ENCODE measurements at places on chromosomes 6 and 20.

DNA sequence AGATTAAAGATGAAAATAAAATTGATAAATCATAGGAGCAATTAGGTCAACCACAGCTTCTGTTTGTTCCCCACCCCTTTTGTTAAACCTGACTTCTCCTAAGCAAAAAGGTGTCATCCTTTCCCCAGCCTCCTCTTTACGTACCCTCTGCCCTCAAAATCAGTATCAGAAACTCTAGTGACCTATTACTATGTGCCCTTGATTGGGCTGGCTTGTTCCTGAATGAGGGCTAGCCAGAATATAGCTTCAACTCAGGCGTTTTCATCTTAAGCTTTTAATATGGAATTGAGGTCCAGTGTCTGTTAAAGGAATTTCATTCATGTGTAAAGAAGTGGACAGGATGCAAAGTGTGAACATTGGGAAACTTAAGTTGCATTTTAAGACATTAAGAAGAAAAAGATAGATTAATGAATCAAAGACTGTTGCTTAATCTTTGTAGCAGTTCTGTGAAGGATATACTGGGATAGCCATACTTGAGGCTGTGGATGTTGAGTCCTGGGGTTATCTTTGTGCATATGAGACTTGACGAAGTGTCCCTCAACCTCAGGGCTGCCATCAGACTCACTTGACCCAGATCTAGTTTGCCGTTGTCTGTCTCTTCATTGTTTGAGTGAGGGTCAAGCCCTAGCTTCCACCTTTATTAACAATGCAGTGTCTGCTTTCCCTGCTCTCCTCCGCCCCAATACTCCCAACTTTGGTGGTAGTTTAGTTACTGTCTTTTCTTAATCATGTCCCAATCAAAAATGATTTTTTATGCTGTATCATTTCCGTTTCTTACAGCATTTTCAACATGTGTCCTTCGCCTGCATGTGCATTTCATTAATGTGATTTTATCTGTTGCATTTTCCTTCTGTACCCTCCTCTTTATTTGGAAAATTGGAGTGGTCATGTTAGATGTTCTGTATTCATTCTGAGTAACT is 1.9 kb downstream of the TBPL1 start:
- DNase-seq = no peak

DNA sequence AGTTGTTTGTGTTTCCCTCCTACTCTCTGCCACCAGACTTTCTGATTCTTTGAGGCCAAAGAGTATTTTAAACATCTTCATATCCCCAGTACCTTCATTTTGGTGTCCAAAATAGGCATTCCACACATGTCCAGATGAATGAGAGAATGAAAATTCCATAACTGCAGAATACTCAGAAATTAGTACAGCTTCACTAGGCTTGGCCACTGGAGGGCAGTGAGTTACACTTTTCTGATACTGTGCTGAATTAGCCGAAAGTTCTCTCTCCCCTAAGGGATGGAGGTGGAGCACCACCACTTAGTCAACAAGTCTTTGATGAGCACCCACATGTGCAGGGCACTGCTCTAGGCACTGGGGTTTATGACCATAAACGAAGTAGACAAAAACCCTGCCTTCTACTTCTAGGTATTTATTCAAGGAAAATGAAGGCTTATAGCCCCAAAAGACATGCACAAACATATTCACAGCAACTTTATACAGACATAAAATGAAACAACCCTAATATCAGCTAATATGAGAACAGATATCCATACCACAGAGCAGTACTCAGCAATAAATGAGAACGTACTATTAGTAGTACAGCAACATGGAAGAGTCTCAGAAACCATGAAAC is 46.1 kb upstream of the TMEM217 start:
- DNase-seq = no peak

DNA sequence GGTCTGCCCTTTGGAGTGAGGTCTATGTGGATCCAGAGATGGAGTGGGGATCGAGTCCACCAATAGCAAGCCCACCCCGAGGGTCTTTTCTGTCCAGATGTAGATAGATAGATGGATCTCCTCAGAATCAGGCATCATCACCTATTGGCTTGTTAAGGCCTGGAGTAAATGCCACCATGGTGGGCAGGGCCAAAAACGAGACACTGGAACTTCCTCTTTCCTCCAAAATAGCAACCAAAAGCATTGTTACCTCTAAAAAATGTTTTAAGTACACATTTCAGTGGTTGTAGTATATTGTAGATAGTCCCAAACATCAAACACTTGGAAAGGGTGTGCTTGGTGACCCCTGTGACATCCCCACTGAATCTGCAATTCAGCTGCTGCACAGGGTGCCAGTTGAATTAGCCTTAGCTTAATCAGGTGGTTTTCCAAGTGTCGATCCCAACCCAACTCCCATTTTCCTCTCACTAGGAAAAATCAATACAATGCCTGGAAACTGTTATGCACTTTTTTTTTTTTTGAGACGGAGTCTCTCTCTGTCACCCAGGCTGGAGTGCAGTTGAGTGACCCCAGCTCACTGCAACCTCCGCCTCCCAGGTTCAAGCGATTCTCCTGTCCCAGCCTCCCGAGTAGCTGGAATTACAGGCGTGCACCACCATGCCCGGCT is 35.0 kb upstream of the NELFCD start:
- DNase-seq = no peak

DNA sequence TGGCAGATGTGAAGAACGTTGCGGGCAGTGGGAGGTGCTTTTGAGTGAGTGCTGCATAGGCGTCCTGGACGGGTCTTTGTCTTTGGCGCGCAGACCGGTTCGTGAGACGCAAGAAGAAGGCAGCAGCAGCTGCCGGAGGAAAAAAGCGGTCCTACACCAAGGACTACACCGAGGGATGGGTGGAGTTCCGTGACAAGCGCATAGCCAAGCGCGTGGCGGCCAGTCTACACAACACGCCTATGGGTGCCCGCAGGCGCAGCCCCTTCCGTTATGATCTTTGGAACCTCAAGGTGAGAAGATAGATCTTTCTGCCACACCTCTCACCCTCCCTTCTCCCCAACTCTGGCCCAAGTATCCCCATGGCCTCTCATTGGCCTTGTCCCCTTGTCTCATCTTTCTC is 1.1 kb downstream of the ABT1 start:
- DNase-seq = no peak

- DNase-seq = no peak
These were observed 135.4 kb downstream of the CDC5L start for GRCh38 chr6:44522871-44523270.

DNA sequence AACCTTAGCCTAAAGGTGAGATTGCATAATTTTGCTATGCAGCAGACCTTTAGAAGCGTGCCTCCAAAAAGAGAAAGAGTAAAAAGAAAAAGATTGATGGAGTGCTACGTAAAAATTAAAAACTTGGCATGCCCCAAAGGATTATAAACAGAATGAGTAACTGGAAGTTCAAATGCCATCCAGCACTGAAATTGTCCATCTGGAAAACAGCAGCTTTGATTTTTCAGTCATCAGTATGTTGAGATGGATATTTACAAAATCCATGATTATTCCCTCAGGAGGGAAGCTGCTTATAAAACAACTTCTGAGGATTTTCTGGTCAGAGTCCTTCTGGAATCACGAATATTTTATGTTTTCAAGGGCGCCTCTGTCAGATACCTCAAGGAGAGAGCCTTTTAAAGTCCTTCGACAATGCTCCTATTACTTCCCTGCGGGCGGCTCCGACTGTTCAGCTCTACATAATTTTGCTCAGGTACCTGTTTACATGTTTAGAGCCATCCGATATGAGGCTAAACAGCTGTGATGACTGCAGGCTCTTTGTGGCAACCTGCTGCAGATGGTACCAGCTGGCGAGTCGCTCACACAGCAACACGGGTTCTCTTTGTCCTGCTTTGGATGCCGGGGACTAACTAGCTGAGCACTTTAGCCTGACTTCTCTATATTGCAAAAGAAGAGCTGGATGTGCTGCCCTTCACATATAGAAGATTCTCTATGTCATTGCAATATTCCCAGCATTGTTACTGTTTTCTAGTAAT is 83.3 kb downstream of the RCAN2 start:
- DNase-seq = no peak

GRCh38 chr6:98944598-98945081 is 3.1 kb downstream of the FBXL4 start:
- no peak for DNase-seq

DNA sequence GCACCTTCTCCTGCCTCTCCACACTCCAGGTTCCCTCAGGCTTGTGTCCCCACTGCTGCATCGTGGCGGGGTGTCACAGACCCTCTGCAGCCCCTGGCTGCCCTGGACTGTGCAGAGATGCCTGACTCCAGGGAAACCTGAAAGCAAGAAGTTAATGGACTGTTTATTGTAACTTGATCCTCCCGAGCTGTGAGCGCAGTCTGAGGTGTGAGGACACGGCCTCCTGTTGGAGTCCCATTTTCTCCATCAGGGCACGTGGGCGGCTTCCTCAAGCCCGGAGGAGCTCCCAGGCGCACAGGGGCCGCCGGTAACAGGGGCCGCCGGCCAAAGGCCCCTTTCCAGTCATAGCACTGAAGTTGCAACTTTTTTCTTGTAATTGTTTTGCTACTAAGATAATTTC is 16.9 kb downstream of the RBM38 start:
- no peak for DNase-seq

- DNase-seq = no peak
These were observed 13.0 kb upstream of the ABHD16B start for GRCh38 chr20:63848003-63848911.

DNA sequence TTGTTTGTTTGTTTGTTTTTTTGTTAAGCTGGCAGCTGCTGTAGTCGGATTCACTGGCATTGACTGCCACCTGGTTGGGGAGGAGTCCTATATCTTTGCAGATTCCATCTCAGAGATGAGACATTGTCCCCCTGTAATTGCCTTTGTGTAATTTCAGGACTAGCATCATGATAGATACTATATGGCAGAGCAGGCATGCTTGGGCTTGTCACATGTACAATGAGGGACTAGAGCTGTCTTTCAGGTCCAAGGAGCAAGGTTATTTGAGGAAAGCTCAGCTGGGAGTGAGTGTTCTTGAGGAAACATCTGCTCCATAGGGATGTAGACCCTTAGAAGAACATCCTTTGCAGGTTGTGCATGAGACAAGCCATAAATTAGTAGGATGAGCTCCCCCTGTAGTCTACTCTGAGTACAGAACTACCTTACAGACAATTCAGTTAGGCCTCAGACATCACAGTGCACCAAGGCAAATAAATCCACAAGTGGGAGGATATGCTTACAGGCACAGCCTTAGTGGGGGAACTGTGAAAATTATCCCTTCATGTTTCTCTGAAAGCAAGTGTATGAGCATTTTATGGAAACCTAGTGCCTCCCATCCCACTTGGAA is 62.1 kb downstream of the BMP2 start:
- DNase-seq = no peak

DNA sequence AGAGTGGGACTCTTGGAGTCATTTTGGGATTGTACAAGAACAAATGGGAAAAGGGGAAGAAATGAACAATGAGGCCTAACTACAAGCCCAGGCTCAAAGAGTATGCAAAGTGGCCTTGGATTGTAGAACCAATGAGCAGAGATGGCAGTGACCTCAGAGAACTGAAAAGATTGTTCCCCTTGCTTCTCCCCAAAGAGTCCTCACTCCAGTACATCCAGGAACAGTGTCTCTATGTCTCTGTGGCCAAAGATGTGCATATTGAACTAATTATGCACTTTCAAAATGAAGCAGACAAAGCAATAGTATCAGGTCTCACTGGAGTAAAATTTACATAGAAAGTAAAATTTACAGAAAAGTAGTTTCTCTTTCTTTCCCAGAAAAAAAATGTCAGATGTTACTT is 81.0 kb downstream of the SMLR1 start:
- no peak for DNase-seq

DNA sequence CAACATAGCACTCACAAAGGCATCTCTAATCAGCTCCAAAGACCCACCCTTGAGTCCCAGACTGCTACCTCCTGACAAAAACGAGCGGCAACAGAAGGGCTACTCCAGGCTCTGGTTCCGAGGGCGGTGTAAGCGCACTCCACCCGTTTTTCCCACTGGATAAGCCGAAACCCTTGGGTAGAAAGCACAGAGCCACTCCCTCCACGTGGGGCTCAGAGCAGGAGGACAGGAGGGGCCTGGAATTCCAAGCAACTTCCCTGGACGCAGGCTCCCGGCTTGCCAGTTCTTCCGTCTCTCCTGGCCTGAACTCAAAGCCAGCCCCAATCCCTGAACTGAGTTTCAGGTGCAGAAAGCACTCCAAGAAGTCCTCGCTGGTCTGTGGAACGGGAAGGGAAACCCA is 7.4 kb downstream of the GMEB2 start:
- DNase-seq = no peak

DNA sequence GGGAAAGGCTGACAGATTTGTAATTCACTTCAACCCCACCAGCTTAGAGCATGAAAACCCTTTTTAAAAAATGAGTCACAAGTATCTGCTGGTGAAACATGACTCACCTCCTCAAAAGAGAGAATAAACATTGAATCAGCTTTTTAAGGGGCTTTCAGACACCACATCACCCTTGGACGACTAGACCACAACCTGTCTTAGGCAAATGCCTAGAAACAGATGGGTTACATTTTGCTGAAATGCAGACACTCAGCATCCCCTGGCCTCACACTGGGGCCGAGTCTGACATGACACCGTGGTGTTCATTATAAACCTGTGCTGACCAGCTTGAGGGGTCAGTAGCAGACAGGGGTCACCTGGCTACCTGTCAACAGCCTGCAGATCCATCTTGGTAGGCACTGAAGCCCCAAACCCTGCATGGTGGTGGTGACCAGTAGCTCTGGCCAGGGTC is 175.3 kb upstream of the CST7 start:
- no peak for DNase-seq

GRCh38 chr6:18160911-18161310 is 5.7 kb downstream of the KDM1B start:
- no peak for DNase-seq

- no peak for DNase-seq
These were observed 82.6 kb downstream of the THBS2 start for GRCh38 chr6:169171016-169171415.

GRCh38 chr6:31210123-31210522 is 39.6 kb upstream of the POU5F1 start:
- DNase-seq = no peak

GRCh38 chr20:58408603-58409246 is 19.7 kb downstream of the VAPB start:
- no peak for DNase-seq

GRCh38 chr6:36930483-36930882 is 24.1 kb upstream of the PI16 start:
- no peak for DNase-seq

GRCh38 chr6:4380881-4381281 is 245.5 kb upstream of the ECI2 start:
- DNase-seq = no peak

- no peak for DNase-seq
These were observed 5.2 kb downstream of the TEAD3 start for GRCh38 chr6:35491558-35492257.

- DNase-seq = no peak
These were observed 196.2 kb downstream of the SAMD5 start for GRCh38 chr6:147704691-147705090.

DNA sequence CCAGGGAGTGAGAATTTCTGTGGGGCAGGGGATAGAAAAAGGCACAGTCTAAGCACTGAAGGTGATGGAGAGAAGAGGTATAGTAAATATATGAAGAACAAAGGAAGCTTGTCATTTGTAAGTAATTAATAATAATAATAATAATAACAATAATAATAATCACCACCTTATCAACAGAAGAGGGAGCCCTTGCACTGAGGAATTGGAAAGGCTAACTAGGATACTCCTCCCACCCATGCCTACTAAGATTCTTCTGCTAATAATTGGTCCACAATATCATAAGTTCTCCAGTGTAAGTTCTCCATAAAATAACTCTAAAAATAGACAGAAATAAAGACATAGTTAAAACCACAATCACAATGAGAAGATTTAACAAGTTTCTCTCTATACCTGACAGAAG is 912 bp upstream of the OR12D3 start:
- DNase-seq = no peak
